ENCODE measurements at places on chromosomes 13 and 19. TPM values are rescaled to one million over a fixed set of nuclear protein-coding genes. Genes with fewer than 3 reads are reported as not detected.

Gene SYNE4
- 3.0 TPM for total RNA-seq

Gene SLAIN1
- total RNA-seq, result 18.4 TPM

Gene ZNF235
- 9.0 TPM for total RNA-seq

Gene SOX1
- total RNA-seq, result not detected

Gene SHANK1
- not detected for total RNA-seq

Gene ERICH4
- not detected for total RNA-seq

Gene CABP5
- not detected for total RNA-seq

Gene PABPC3
- total RNA-seq, result 0.11 TPM

Gene GIPC3
- total RNA-seq, result 0.25 TPM

Gene COL4A1
- not detected for total RNA-seq

GRCh38 chr19:33416307-33417215 is 43.1 kb downstream of the CEBPG start:
- no peak for DNase-seq

- DNase-seq, result no peak
These were observed 7.4 kb downstream of the PTOV1 start for GRCh38 chr19:49858088-49858985.

DNA sequence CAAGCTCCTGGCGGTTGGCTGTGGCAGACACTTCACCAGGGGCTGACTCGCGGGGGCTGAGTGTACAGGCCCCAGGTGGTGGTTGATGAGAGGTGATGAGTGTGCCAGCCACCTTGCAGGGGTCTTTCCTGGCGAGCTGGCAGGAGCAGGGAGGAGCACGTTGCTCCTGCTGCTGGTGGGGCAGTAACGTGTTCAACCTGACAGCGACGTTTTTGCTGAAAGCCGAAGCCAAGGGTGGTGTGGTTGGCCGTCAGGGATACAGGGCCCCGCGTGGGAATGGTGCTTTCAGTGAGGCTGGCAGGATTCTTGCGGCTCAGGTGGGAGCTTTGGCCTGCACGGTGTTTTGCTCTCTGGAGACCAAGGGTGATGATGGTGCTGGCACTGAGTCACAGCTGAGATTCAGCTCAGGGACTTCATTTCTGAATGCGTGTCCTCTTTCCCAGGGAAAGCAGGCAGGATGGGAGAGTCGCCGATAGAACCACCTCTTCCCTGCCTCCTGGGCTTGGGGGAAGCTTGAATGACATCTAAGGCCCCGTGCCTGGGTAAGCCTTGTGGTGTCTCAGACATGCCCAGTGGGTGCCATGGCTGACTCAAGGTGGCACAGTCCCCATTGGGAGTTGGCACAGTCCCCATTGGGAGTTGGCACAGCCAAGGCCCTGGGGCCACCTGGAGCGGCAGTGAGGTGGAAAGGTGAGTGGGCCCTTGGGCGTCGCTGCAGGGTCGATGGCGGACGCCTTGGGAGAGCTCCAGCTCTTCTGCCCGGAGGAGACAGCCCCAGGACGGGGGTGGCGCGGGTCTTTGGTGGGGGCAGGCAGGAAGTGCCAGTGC is 8.8 kb downstream of the DAZAP1 start:
- DNase-seq, result no peak

DNA sequence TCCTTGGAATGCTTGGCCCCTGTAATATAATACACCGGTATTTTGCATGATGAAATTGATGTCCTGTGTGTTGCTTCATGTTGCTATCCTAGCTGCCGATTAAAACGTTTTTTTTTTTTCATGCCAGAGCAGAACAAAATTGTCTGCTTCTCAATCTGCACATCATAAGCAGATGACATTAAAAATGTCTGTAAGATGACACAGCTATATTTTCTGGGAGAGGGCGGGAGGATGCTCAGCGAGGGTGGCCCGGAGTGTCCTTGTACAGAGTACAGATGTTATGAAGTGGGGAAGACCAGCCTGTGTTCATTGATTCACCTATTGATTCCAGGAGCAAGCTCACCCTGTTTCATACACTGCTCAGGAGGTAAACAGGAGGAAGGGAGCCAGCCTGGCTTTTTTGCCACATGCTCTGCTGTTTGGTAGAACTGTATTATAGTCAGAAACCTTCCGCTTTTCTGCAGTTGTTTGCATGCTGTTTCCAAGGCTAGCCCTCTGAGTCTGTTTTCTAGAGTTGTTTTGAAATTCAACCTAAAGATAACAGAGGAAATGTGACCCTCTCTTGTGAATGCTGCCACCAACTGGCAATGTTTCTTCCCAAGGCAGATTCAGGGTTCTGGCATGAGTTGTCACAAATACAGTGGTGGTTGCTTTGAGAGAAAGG is 4.7 kb upstream of the IRS2 start:
- no peak for DNase-seq

GRCh38 chr13:40315416-40316064 is 350.9 kb downstream of the FOXO1 start:
- no peak for DNase-seq

GRCh38 chr13:107960301-107960700 is 255.0 kb downstream of the LIG4 start:
- no peak for DNase-seq

DNA sequence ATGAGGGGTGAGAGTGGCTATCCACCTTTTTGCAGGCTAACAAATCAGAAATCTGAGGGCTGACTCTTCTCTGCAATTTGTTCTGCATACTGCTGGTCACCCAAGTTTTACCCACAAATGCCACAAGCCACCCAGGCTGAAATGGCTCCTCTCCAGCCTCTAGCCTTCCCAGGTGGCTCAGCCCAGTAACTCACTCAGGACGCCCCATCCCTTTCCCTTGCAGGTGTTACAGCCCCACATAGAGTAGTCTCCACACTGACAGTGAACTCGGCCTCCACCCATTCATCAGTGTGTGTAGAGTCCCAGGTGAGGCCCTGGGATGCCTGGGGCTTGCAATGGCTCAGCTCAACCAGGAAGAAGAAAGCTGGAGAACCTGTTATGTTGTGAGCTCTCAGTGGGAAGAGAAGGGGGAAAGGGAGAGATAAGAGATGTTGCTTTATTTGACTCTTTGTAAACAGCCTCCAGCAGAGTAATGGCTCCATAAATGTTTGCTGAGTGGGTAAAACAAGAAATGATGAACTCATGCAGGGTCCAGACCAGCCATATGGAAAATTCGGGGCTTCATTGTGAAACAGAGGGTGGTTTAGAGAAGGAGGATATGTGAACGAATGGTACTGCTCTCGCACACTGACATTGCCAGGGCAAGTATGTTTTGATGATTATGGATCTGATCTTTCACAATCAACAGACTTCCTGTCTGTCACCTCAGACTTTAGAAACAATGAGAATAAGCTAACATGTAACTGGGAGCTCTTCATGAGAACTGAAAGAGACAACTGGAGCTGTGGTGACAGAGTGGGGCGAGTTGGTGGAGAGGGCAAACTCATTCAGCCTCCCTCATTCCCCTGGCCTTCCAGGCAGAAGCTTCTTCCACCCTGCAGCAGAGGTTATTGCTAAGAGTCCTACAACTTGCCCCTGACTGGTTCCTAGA is 74.2 kb upstream of the RFC3 start:
- DNase-seq, result no peak

DNA sequence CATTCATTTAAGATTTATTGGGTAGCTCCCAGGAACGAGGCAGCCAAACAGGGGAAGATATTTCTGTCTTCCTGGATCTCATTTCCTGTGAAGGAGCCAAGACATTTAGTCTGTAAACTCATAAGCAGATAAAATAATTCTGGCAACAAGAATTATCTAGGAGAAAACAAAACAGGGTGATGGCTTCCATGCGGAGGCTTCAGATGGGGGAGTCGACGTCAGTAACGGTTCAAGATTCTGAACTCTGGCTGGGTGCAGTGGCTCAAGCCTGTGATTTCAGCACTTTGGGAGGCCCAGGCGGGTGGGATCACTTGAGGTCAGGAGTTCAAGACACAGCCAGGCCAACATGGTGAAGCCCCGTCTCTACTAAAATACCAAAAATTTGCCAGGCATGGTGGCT is 1.3 kb downstream of the GNA15 start:
- DNase-seq, result no peak

DNA sequence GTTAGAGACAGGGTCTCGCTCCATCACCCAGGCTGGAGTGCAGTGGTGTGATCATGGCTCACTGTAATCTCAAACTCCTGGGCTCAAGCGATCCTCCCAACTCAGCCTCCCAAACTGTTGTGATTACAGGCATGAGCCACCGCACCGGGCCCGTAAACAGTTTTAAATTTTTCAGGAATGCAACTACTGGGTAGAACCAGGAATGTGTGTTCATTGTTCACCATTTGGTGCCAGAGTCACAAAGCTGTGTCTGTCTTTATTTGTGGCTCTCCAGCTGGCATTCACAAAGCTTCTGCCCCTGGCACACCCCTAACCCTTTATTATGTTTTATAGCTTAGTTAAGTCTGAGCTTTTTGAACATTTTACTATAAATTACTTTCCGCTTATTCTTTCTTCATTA is 19.8 kb upstream of the ACP7 start:
- DNase-seq, result no peak

DNA sequence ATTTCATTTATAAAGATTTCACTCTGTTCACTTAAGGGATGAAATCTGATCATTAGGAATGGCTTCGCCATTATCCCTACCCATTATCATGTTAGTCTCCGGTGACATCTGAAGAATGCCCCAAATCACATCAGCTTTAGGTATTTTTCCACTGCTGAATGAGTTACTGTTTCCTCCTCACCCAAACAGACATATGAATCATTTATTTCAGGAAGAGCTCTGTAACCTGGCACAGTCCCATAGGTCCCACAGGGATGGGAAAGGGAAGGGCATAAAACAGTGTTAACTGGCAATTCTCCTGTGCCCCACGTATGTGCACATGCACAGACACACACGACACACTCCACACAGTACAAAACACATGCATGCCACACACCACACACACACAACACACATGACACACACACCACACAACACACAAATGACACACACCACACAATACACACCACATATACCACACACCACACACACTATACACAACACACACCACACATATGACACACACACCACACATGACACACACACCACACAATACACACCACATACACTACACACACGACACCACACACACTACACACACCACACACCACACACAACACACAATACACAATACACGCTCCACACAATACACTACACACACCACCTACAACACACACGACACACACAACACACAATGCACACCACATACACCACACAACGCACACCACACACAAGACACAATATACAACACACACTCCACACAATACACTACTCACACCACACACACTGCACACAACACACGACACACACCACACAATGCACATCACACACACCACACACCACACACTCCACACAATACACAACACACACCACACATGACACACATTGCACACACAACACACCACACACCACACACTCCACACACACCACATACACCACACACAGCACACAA is 15.4 kb downstream of the TMEM255B start:
- no peak for DNase-seq

GRCh38 chr13:76499891-76500290 is 386.3 kb downstream of the KCTD12 start:
- no peak for DNase-seq

- DNase-seq, result no peak
These were observed 25.4 kb downstream of the PAK4 start for GRCh38 chr19:39150807-39151600.

DNA sequence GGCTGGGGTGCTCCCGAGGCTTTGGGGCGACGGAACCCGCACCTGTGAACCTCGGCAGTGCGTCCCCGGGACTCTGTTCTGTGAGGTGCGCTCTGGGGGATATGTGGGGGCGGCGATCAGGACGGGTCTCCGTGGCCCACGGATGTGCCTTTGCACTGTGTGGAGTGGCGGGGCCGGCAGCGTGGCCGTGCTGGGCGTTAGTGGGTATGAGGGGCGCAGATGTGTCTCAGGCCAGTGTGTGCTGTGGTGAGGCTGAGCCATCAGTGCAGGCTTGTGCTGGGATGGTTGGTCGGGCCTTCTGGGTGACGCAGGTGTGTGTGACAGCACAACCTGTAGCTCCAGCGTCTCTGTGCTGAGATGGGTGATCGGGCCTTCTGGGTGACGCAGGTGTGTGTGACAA is 16.9 kb downstream of the ZNF331 start:
- DNase-seq, result no peak

DNA sequence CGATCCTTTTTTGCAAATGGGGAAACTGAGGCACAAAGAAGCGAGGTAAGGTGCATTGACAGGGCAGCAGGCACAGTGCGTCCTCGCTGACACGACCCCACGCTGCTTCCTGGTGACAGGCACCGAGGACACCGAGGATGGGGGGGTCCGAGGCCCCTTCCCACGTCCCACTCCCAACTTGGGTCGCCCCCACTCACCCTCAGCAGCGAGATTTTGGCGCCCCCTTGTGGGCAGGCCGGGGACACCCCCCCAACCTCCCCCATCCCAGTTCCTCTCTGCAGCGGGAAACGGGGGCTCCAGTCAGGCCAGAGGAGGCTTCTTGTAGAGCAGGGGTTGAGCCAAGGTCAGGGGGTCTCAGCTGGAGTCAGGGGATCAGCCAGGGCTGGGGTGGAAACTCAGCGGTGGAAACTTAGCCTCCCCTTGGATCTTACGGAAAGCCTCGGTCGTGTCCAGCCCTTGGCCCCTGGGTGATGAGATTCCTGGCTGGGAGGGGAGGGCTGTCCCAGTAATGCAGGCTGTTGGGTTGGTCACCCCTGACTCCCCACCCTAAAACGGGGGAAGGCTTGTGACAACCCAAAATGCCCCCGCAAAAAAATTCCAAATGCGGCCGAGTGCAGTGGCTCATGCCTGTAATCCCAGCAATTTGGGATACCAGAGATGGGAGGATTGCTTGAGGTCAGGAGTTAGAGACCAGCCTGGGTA is 8.2 kb downstream of the SMIM24 start:
- no peak for DNase-seq

- no peak for DNase-seq
These were observed 55.1 kb upstream of the STARD13 start for GRCh38 chr13:33340631-33341030.

- peak; percentile 72 for DNase-seq
These were observed 441 bp upstream of the ZNF559 start for GRCh38 chr19:9323557-9323918.

DNA sequence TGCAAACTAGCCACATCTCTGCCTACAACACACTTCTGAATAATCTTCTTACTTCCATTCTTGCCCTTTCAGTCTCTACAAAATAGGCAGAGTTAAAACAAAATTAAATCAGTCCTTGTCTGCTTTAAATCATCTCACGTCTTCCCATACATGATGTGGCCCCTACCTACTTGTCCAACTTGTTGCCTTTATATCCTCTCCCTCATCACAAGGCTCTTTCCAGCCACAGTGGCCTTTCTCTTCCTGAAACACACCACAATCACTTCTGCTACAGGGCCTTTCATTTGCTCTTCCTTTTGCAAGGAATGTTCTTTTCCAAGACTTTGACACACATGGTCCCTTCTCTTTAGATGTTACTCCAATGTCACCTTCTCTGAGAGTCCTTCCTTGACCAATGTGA is 1.7 kb downstream of the RBM26 start:
- no peak for DNase-seq

DNA sequence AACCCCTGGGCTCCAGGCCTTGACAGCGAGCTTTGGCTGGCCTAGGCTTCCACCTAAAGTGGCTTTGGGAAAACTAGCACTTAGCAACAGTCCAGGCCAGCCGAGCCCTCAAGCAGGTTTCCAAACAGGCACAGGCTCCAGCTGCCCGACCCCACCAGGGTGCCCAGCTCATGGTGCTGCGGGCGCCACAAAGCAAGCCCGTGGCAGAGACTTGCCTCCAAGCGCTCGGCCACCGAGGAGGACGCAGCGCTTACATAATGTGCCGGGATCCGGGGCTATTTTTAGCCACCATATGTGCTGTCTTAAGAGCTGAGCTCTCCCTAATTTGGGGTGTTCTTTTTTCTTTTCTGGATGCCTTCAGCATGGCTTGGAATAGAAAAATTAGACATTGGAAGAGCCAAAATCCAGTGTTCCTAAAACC is 56.1 kb upstream of the F7 start:
- DNase-seq, result no peak

All from natural killer cell treated with Interleukin-12 subunit alpha and Interleukin-12 subunit beta and Interleukin-15 and Interleukin-18, amount 100 ng/mL, for 72 hours (primary cell).